ENCODE measurements at places on chromosomes 5 and 9. TPM values are rescaled to one million over a fixed set of nuclear protein-coding genes. Genes with fewer than 3 reads are reported as not detected.

CD180 gene
- polyA plus RNA-seq, result not detected

CDC14B gene
- 13.9 TPM for polyA plus RNA-seq

NTMT1 gene
- polyA plus RNA-seq, result 77.1 TPM

ZBTB26 gene
- polyA plus RNA-seq, result 8.0 TPM

EDIL3 gene
- polyA plus RNA-seq, result 13.8 TPM

ARSI gene
- 5.2 TPM for polyA plus RNA-seq

PCDHGA2 gene
- 6.8 TPM for polyA plus RNA-seq

IL7R gene
- 65.9 TPM for polyA plus RNA-seq

PRUNE2 gene
- polyA plus RNA-seq, result 0.78 TPM

CAMK2A gene
- 0.09 TPM for polyA plus RNA-seq

SLC9A3 gene
- polyA plus RNA-seq, result 0.98 TPM

LCN15 gene
- not detected for polyA plus RNA-seq
